ENCODE measurements at places on chromosomes 5 and 9.

- DNase-seq = peak; percentile 90
These were observed 12.0 kb downstream of the UIMC1 start for GRCh38 chr5:176994460-176995121.

DNA sequence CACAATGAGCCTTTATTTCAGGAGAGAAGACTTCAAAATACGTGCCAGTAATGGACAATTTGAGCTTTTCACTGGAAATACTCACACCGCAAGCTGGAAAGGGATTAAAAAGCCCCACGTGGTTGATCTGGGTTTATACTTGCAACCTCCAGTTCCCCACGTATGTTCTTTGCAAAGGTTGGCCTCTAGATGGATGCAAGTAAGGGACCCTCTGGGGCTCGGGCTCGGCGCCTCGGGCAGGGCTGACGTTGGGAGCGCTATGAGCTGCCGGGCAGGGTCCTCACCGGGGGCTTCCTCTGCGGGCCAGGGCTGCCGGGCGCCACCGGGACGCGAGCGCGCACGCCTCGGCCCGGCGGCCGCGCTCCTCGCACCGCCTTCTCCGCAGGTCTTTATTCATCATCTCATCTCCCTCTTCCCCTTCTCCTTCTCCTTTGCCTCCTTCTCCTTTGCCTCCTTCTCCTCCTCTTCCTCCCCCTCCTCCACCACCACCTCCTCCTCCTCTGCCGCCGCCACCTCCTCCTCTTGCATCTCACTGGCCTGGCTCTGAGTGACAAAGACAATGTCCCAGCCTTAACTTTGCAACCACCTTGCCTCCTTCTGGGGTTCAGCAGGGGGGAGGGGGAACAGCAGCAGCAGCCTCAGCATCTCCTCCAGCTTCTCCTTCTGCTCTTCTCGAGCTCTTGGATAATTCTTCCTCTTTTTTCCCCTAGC lies 701 bp upstream of the ZNF462 start:
- DNase-seq = peak; percentile 66

GRCh38 chr9:87531370-87532295 lies 34.0 kb downstream of the DAPK1 start:
- DNase-seq = no peak

GRCh38 chr9:14212077-14212476 lies 101.9 kb downstream of the NFIB start:
- DNase-seq = peak; percentile 64

DNA sequence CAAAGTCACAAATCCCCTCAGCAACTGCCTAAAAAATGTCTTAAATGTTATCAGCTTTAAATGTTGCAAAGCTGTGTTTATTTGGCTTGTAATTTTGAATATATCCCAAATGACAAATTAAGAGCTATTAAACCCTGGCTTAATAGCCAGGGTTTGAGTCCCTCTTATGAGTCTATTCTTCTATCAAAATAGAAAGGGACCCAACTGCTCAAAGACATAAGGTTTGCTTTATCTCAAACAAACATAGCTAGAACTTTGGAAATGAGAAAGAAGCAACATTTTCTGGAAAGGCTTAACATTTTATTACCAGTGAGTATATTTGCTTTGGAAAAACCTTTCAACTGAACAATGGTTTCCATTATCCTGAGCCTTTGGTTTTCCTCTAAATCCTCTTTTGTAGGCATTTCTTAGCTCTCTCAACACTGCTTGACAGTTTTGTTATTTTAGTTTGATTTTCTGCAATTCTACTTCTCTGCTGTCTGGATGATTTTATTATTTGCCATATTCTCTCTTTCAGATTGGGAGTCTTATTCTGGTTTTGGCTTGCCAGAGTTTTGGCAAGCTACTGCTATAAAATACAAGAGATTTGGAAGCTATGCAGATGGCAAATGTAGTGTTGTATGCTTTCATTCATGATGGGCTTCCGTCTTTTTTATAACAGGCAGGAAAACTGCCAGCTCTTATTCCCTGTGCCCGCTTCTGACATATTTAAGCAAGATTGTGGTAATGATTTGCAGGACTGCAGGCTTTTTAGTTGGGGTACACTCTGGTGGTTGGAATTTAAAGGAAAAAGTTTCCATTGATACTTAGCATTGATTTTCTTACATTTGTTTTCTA lies 734.9 kb downstream of the DTWD2 start:
- no peak for DNase-seq

GRCh38 chr9:84996716-84997115 lies 327.2 kb downstream of the NTRK2 start:
- no peak for DNase-seq

- DNase-seq = no peak
These were observed 17.4 kb upstream of the IL13 start for GRCh38 chr5:132640613-132641012.

DNA sequence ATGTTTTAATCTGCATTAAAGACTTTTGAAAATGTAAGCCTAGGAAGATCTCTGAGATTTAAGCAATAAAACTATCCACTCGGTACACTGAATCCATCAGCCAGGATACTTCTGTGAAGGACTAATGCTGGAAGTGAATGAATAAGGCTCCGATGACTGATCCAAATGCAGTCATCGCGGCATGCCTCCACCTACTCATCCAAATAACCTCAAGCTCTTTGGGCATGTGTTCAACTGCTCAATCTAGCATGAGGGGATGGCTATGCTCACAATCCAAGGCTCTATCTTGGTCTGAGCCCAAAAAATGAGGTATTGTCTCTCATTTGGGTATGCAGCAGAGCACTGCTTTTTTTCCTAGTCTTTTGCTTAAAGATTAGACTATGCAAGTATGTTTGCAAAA lies 19.2 kb downstream of the MARCHF3 start:
- DNase-seq = peak; percentile 91

DNA sequence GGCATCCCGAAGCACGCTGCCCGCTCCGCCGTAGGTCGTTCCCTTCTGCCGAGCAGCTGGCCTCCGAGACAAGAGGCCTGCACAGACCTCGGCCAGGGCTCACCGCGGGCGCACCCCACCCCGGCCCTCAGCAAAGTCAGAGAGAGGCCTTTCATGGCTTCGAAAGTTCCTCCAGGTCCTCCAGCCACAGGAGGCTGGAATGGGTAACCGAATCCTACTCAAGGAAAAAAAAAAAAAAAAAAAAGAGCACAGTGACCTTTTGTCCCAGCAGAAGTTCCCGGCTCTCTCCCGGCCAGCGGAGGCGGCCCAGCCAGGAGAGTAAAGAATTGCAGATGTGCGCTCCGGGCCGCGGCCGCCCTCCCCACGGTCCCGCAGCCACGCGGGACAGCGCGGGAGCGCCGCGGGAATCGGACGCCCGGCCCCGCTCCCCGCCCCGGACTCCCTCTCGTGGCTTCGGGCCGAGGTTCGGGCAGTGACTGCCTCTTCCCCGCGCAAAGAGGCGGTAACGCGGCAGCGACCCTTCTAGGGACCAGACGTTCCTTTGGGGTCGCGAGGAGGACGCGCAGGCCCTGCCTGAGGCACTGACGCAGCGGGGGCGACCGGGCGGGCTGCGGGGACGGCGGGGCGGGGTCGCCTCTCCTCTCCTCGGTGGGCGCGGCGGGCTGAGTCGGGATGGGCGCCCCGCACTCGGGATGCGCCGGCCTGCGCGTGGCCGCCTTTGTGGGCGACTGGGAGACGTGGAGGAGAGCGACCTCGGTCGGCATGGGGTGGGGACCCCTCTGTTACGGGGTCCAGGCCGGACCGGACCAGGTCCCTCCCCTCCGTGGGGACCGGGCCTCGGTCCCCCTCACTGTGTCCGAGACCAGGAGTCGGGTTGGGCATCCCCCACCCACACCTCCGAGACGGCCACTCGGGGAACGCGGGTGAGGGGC lies 754 bp downstream of the GFPT2 start:
- DNase-seq = no peak

DNA sequence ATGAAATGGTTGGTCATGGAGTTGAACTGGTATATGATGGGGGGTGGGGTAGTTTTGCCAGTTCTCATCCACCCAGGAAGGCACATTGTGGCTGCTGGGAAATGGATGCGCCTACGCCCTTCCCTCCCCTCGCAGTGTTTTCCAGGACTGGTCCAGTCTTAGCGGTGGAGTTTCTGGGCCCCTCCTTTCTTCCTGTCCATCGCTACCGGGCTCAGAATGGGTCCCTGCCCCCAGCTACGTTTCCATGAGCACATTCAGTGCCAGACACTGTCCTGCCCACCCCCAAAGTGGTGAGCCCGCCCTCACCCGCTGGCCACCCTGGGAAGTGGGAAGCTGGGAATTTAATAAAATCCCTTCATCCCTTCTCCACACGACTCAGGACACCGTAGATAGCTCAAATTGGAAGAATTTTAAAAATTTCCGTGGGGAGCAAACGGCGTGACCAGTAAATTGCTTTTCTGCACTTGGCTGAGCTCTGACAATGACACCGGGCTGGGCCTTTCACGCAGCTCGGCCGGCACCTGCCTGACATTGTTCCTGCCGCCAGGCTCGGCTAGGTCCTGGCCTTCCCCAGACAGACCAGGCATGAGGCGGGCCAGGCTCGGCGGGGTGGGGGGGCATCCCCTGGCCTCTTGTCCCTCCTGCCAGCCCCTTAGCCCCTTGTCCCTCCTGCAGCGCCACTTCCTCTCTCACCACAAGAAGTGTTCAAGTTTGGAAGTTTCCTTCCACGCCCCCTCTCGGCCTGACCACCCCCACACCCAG lies 3.6 kb downstream of the FGF18 start:
- DNase-seq = no peak

- DNase-seq = no peak
These were observed 297.9 kb upstream of the EDIL3 start for GRCh38 chr5:84682531-84682930.

DNA sequence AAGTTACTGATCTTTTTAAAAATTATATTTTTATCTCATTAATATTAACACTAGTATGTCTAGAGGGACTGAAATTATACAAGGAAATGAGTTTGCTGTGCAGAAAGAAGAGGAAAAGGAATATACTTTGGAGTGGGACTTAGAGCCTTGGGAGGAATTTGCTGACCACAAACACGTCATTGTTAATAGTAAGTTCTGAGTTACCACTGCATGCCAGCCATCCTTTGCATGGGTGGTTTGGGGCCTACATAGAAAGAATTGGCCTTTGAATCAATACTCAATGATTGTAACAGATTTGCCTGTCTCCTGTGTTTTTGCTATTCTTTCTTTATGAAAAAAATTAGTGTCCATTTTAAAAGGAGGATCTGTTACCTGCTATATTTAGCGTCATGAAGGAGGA lies 232.6 kb upstream of the TNC start:
- DNase-seq = no peak

- DNase-seq = no peak
These were observed 66.5 kb downstream of the MARCHF3 start for GRCh38 chr5:126963822-126964375.

DNA sequence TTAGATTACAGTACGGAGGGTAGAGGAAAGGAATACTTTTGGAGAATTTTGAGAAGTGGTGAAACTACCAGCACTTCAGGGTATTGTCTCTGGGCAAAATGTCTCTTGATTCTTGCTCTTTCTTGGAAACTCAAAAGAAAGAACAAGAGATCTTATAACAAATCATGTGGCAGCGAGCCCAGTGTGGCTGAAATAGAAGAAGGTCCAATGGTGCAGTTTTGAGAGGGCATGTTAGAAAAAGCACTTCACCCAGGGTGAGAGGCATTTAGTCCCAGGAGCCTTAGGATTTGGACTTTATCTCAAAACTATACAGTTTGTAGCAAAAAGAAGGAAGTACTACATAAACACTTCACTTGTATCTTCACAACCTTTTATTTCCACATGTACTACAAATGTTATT lies 39.4 kb downstream of the NNT start:
- DNase-seq = no peak

DNA sequence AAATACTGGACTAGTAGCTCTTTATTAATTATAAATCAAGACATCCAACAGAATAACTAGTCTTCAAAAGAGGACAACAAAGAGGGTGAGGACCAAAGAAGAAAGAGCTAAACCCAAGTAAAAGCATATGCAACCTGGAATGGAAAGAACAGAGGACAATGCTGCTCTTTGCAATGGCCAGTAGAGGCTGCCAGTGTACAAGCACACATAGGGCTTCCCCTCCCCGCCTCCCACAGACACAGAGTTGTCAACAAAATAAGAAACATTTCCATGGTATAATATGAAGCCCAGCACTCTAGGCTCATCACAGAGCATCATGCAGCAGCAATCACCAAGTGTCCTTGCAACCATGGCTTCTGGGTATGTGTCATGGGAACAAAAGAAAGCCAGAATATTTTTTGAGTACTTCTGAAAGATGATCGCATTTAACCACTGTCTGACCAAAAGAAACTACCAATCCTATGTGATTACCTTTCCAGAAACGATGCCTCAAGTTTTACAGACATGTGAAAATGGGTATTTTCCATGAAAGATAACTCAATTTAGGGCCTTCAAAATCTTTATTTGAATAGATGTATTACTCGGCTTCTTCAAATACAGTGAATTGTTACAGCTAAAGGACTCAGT lies 58.1 kb downstream of the RFX3 start:
- DNase-seq = peak; percentile 84

DNA sequence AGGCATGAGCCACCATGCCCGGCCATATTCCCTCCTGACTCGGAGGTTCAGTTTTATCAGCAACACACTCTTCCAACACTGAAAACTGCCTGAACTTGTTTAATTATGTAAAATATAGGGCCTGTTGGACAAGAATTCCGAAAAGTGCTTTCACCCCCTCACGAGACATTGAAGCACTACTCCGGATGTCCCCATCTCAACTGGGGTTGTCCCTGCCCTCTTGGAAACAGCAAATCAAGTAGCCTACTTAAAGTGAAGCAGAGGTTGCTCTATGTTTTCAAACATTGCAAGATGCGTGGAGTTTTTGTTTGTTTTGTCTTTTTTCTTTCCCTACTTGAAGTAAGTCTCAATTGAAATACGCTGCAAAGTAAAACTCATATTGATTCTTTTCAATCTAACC lies 7.6 kb downstream of the PTGER4 start:
- no peak for DNase-seq

DNA sequence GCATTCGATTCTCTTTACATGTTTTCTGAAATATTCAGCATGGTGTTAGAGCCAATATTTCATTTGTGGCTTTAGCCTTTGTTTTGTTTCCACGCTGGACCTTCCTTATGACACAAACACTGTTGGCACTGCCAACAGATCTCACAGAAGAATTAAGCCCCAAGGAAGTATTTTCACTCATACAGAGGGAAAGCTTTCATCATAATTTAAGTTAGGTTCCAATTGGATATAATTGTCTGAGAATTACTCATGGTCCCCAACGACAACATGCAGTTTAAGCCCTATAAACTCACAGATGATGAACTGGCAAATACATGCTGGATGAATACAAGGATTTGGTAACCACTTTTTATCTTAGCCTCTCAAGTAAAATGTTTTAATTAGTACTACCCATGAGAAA lies 259.5 kb downstream of the EBF1 start:
- DNase-seq = no peak

- no peak for DNase-seq
These were observed 294.8 kb downstream of the GADD45G start for GRCh38 chr9:89899573-89899972.

DNA sequence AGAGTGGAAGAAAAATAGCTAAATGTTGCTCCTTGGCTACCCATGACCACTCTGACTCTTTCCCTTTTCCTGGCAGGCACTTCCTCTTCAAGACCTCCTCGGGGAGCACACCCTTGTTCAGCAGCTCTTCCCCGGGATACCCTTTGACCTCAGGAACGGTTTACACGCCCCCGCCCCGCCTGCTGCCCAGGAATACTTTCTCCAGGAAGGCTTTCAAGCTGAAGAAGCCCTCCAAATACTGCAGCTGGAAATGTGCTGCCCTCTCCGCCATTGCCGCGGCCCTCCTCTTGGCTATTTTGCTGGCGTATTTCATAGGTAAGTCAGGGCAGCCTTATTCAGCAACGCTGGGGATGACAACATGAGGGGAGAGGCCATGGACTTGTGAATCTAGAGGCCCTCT lies 298.6 kb upstream of the WWC1 start:
- DNase-seq = no peak

- no peak for DNase-seq
These were observed 106.8 kb upstream of the SARDH start for GRCh38 chr9:133844881-133845410.

- no peak for DNase-seq
These were observed 104.8 kb downstream of the SREK1 start for GRCh38 chr5:66248874-66249273.
